Activated effector memory CD4-positive, alpha-beta T cell treated with anti-CD3 and anti-CD28 coated beads, Interleukin-2, amount 50 U/mL, for 16 hours (primary cell): ENCODE measurements at places on chromosomes 13 and 19.

DNA sequence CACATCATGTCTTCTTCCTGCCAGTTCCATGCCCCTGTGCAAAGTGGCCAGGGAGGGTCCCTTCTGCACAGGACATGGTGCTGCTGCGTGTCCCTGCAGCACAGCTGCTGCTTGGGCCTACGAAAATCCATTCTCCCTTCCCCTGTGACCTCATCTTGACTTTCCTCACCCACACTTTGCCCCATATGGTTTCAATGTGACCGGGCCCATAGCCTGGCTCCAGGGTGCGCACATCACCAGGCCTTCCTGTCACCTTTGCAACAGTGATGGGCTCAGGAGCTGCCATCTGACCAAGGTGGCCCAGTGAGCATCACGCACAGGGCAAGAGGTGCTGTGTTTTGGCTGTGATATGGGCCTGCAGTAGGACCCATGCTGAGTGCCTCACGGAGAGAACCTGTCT, 10.8 kb downstream of the PPP1R12C start:
- DNase-seq: no peak

- DNase-seq: no peak
Measured at GRCh38 chr13:58594747-58595600, 963.4 kb downstream of the PCDH17 start.

DNA sequence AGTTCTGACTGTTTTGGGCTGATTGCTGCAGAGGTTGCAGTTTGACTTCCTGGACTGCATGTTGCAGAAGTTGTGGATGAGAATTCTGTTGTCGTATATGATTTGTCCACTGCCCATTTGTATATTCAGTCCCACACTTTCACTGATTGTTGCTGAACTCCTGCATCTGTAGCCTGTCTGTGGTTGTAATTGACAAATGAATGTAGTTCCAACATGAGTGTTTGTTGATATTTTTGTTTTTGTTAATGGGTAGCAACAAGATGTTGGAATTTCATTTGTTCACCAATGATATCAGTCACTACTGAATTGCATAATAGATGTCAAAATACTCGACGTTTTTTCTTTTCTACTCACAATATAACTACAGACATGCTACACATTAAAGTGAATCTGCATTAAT, 533.9 kb downstream of the DCT start:
- no peak for DNase-seq

GRCh38 chr13:105502193-105502592, 1033.3 kb downstream of the EFNB2 start:
- no peak for DNase-seq

DNA sequence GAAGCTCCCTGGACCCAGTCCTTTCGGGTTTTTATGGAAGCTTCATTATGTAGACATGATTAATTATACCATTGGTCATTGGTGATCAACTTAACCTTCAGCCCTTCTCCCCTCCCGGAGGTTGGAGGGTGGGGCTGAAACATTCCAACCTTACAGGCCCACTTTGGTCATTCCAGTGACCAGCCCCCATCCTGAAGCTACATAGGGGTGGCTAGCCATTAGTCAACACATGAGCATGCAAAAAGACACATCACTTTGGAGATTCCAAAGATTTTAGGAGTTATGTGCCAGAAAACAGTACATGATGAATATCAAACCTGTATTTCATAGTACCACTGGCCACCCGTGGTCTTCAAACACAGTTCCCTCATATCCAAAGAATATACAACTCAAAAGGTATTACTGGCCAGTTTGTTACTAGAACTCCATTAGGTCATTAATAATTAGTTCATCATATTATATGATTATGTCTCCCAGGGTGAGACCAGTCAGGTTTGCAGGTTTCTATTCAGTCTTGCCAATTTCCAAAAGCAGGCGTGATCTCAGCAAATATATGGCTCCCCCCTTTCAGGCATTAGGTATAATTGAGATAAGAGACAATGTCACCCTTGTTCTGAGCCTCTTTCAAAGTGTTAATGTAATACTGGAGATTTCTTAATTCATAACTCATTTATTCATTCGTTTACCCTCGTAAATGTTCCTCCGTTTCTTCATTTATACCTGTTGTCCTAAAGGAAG, 11.1 kb downstream of the PPP5C start:
- no peak for DNase-seq

DNA sequence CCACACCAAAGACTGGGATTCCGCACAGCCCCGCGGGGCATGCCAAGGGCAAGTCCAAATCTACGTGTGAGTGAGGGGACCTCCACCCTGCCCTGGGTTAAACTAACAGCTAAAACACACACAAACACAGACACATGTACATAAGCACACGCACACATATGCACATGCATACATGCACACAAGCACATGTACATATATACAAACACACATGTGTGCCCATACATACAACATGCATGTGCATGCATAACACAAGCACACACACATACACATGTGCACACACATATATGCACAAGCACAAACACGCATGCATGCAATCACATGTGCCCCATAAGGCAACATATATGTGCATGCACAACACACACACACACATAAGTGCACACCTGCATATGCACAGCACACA, 136.7 kb downstream of the SOX1 start:
- no peak for DNase-seq

DNA sequence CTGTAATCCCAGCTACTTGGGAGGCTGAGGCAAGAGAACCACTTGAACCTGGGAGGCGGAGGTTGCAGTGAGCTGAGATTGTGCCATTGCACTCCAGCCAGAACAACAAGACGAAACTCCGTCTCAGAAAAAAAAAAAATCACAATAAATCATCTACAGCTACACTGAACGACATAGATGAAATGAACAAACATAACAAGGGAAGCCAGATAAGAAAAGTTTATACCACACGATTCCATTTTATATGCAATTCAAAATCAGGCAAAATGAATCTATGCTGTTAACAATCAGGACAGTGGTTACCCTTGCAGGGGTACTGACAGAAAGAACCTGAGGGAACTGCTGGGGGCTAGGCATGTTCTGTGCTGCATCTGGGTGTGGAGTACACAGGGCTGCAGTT, 5.7 kb downstream of the XRCC1 start:
- DNase-seq: no peak
